Hematopoietic multipotent progenitor cell treated with erythropoietin and hydrocortisone succinate and interleukin-3 and kit ligand, for 4 days (in vitro differentiated cells): ENCODE measurements at places on chromosomes 16 and 17.
A peak's percentile ranks its signal among the peaks of the same experiment; 100 is the strongest.

GRCh38 chr17:36892112-36892838 is 45.0 kb upstream of the LHX1 start:
- DNase-seq, result no peak

- DNase-seq, result peak; percentile 69
These were observed 11.4 kb downstream of the DYNC1LI2 start for GRCh38 chr16:66740010-66740409.

DNA sequence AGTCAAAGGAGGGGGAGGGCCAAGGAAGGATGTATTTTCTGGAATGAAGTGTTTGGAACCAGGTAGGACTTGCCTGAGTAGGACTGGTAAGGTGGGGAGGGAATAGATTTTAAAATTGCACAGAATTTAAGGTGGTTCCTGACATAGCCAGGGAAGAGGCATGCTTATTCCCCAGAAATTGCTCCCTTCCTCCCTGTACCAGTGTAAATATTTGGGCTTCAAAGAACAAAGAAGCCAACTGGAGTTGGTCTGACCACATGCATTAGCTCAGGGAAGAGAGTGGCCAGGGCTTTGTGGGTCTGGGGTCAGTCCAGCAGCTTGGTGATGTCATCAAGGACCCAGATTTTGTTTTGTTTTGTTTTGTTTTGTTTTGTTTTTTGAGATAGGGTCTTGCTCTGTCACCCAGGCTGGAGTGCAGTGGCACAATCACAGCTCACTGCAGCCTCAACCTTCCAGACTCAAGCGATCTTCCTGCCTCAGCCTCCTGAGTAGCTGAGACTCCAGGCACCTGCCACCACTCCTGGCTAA is 9.3 kb upstream of the MRTFB start:
- no peak for DNase-seq

GRCh38 chr17:79737922-79738578 is 7.3 kb downstream of the ENPP7 start:
- DNase-seq, result no peak

DNA sequence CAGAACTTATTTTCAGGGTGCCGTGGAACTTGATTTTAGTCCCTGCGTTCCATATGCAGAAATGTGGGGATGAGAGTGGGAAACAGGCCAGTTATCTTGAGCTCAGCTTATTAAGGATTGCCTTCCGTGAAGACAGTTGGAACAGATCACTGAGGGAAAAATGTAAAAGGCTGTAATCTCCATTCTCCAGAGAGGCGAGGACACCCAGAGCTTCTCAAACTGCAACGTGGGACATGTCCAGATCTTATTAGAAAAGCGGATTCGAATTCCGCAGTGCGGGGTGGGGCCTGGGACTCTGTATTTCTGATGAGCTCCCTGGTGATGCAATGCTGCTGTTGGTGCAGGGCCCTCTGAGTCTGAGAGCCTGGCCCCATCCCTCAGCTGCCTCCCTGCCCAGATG is 185.6 kb upstream of the CIBAR2 start:
- no peak for DNase-seq

- no peak for DNase-seq
These were observed 18.4 kb downstream of the CNTNAP1 start for GRCh38 chr17:42700586-42701289.

DNA sequence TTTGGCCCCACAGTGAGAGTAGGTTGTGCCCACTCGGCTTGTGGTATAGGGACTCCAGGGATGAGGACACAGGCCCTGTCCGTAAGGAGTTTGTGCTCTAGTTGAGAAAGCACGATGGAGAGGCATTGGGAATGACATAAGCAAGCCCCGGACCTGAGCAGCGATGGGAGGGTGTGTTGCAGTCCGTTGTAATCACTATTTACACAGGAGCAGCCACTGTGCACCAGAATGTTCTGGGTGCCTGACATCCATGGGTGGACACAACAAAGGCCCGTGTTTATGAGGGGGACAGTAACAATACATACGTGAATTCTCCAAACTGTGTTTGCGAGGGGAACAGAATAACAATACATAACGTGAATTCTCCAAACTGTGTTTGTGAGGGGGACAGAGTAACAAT is 86.8 kb downstream of the NPIPB11 start:
- no peak for DNase-seq

DNA sequence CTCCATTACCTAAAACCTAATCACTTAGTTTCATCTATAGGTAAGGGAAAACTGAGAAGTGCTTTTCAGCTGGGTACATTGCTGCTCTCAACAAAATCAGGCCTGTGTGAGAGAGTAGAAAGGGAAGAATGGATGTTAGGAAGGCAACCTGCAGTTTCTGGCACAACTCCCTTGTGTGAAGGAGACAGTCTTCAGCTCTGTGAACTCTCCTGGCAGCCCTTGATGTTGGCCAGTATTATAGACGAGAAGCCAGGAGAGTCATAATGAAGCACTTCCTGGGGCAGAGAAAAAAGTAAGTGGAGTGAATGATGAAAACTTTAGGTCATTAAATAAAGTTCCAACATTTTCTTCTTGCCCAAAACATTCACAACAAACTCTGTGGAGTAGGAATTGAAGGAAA is 260.1 kb downstream of the IRX3 start:
- no peak for DNase-seq

DNA sequence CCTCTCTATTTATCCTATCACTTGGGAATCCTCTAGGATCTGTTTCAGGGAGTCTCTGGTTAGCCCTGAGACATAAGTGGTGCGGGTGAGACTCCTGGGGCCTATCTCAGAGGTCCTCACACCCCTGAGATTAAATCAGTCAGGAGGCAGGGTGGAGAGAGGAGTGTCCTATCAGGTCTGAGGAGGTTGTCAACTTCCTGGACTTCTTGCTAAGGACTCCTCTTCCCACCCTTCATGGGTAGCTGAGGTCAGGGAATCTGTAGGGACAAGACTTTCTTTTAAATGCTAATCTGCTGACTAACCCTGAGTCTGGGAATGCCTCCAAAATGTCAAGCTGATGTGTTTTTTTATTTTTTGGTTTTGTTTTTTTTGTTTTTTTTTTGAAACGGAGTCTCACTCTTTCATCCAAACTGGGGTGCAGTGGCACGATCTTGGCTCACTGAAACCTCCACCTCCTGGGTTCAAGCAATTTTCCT is 6.6 kb upstream of the ARMC5 start:
- peak; percentile 37 for DNase-seq

- no peak for DNase-seq
These were observed 96.3 kb upstream of the CHMP6 start for GRCh38 chr17:80895366-80895765.

GRCh38 chr17:52790359-52790955 is 631.9 kb upstream of the CA10 start:
- no peak for DNase-seq

DNA sequence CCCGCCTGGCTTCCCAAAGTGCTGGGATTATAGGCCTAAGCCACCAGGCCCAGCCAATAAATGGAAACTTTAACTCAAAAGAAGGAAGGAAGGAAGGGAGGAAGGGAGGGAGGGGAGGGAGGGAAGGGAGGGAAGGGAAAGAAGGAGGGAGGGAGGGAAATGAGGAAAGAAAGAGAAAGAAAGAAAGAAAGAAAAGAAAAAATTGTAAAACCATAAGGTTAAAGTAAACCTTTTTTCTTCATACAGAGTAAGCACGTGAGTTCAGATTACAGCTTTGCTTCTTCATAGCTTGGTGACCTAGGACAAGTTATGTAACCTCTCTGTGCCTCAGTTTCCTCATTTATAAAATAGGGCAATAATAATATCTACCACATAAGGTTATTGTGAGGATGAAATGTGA is 26.0 kb downstream of the LRRC37B start:
- no peak for DNase-seq

- no peak for DNase-seq
These were observed 47.7 kb upstream of the TNRC6A start for GRCh38 chr16:24681793-24682192.

DNA sequence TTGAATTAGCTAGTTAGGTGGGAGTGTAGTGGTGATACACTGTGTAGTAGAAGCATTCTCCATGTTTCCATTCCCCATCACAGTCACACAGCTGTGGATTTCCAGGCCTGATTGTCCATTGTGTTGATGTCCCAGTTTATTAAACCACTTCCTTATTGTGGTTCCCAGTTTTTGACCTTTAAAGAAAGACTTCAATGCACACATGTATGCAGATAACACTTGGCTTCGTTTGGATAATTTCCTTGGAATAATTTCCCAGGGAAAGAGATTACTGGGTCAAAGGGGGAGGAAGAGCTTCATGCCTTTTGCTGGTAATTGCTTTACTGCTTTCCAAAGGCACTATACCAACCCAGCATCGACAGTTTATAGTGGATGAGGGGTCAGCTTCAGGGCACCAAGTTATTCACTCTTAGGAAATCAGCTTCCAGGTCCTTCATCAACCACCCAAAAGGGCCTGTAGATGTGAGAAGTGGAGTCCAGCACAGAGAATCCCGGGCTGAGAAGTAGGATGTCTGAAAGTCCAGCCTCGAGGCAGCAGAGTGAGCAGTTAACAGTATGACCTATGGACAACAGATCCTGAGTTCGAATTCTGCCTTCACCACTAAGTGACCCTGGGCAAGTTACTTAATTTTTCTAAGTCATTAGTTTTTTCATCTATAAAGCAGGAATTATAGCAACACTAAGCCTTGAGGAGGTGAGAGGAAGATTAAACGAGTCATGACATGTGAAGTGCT is 31.3 kb upstream of the TNS4 start:
- no peak for DNase-seq

DNA sequence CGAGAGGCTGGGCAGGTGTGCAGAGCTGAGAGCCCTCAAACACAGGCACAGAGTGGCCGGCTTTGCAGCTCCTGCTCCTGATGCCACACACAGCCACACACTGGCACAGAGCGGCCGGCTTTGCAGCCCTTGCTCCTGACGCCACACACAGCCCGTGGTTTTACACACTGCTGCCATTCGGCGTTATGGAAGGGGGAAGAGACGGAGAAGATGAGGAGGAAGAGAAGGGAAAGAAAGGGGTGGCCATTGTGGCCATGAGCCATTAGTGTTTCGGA is 26.8 kb downstream of the WSCD1 start:
- no peak for DNase-seq

GRCh38 chr16:28877655-28878000 is 660 bp upstream of the ATP2A1 start:
- no peak for DNase-seq

DNA sequence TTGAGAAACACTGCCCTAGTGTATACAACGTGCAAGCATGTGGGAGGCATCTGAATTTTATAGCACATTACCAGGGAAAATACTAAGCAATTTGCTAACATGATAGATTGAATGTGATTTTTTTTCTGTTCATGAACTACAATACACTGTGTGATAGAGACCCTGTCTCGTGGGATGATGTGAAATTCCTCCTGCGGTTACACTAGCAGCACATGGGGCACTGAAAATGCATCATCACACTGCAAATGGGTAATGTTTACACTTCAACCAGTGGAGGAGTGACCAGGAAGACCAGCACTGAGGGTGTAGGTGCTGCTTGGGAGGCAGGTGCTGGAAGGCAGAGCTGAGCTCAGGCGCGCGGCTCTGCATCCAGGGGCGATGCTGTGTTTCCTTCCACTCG is 28.8 kb downstream of the ORC6 start:
- DNase-seq, result no peak

GRCh38 chr16:1961651-1962067 is 2.3 kb downstream of the NDUFB10 start:
- DNase-seq, result no peak

DNA sequence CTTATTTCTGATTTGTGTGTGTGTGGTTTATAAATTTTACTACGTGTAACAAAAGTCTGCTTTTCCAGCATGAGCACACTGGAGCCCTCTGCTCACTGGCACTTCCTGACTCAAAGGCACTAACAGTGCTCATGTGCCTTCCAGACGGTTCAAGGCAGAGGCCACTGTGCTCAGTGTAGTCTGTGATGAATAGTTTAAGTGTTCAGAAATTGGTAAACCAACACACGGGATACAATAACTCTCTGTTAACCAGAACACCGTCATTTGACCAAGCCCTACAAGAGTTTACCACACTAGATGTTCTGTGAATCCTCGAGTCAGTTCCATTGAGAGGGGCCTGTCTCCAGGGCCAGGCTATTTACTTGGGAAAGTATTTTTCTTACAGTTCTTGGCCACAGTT is 191.9 kb downstream of the MRTFB start:
- no peak for DNase-seq

- DNase-seq, result no peak
These were observed 831 bp downstream of the CA7 start for GRCh38 chr16:66845080-66845410.

GRCh38 chr17:82872591-82873520 is 33.0 kb upstream of the ZNF750 start:
- no peak for DNase-seq

GRCh38 chr16:55496509-55497145 is 12.2 kb upstream of the LPCAT2 start:
- DNase-seq, result peak; percentile 45

DNA sequence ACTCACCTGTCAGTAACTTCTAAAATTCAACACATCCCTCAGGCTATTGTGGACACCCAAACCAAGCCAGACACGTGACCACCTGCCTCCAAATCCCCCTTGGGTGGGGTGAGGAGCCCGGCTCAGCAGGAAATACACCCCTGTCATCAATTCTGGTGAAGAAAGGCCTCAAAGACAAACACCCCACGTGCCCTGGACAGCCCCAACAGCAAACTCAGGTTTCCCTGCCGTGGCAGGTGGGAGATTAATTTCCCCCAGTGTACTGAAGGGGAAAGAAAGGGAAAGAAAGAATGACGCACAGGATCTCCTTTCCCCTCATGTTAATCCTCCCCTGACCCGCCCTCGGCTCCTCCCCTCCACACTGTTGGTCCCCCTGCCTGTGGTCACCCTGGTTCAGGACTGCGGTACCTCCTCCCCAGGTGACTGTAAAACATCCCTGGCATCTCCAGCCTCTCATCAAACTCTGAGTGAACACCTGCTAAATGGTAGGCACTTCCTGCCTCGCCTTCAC is 98.3 kb downstream of the ZNF423 start:
- DNase-seq, result no peak

DNA sequence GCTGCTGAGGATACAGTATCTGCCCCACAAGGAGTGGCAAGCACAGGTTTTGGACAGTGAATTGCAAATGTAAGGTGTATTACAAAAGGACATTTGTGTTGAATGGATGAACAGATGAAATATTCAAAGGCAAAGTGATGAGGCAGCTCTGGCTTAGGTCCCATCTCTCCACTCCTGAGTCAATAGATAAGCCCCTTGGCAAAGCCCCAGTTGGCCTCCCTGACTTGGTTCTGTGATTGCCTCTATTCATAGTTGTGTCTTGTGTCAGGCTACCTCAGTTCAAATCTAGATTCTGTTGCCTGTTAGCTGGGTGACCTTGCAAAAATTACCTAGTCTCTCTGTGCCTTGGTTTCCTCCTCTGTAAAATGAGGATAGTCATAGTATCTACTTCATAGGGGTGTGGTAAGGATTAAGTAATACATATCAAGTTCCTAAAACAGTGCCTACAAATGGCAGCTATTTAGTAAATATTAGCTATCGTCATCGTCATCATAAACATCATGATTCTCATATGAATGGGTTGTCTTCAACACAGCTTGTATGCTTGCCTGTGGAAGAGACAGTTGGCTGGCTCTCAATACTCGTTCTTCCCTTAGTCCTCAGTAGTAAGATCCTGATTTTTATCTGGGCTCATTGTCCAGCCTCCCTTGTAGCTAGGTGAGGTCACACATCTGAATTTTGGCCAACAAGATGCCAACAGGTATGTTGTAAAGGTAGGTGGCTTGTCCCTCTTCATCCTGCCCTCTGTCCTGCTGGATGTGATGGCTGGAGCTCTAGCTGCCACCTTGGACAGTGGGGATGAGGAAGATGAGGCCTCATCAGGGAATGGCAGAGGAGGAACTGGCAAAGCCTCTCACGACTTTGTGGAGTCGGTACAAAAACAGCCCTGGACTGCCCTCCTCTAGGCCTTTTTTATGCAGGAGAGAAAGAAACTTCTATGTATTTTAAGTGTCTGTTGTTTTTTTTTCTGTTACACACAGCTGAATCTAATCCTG is 2.1 kb upstream of the MFAP4 start:
- DNase-seq, result peak; percentile 49
